Hematopoietic multipotent progenitor cell (in vitro differentiated cells): ENCODE measurements at places on chromosomes 3 and 15. TPM values are rescaled to one million over a fixed set of nuclear protein-coding genes. Genes with fewer than 3 reads are reported as not detected.

Gene GLDN
- total RNA-seq: under 0.01 TPM

Gene COPG1
- total RNA-seq: 135 TPM

Gene NANOGP8
- total RNA-seq: 0.27 TPM

Gene ZPLD1
- not detected for total RNA-seq

Gene MED12L
- 47.9 TPM for total RNA-seq

Gene CHRNA7
- total RNA-seq: 2.7 TPM

Gene RASGRP1
- total RNA-seq: 2.7 TPM

Gene CTXND1
- total RNA-seq: not detected

Gene HHATL
- not detected for total RNA-seq

Gene GP9
- total RNA-seq: 4.0 TPM

Gene SCG3
- under 0.01 TPM for total RNA-seq

Gene SCAANT1
- total RNA-seq: not detected

Gene CCR3
- total RNA-seq: 0.27 TPM

Gene MAP6D1
- 1.3 TPM for total RNA-seq

Gene TMEM108
- under 0.01 TPM for total RNA-seq

Gene PLA2G4E
- total RNA-seq: not detected

Gene GOLGA8M
- 1.1 TPM for total RNA-seq

Gene DLL4
- under 0.01 TPM for total RNA-seq

Gene ROPN1
- total RNA-seq: not detected

Gene RTP1
- not detected for total RNA-seq

Gene CACNA1D
- total RNA-seq: 0.81 TPM

Gene LOXL1
- 12.9 TPM for total RNA-seq

Gene PARL
- total RNA-seq: 25.0 TPM

Gene ROBO2
- total RNA-seq: under 0.01 TPM

Gene RNF111
- total RNA-seq: 22.6 TPM

Gene ITIH3
- not detected for total RNA-seq

Gene MAN2A2
- 224 TPM for total RNA-seq

Gene GRAMD1C
- total RNA-seq: 2.4 TPM

Gene CCDC39
- total RNA-seq: not detected

Gene LRRC3B
- total RNA-seq: under 0.01 TPM

Gene SEMA3G
- total RNA-seq: 0.54 TPM

Gene OR5K2
- total RNA-seq: not detected

Gene TTC23
- 4.6 TPM for total RNA-seq

Gene OR5H1
- under 0.01 TPM for total RNA-seq

Gene RUBCN
- 32.9 TPM for total RNA-seq

Gene TUSC7
- not detected for total RNA-seq

Gene ARNT2
- 0.54 TPM for total RNA-seq

Gene DCBLD2
- total RNA-seq: 3.8 TPM

Gene SCN5A
- total RNA-seq: 0.27 TPM

Gene NR2C2
- 36.6 TPM for total RNA-seq

Gene KCNMB2
- total RNA-seq: not detected

Gene CMTM8
- 2.2 TPM for total RNA-seq

Gene EXOG
- total RNA-seq: 6.5 TPM
